ENCODE measurements at places on chromosomes 1 and 21.
A peak's percentile ranks its signal among the peaks of the same experiment; 100 is the strongest.

- DNase-seq: no peak
Measured at GRCh38 chr1:24893431-24893830, 36.6 kb downstream of the RUNX3 start.

DNA sequence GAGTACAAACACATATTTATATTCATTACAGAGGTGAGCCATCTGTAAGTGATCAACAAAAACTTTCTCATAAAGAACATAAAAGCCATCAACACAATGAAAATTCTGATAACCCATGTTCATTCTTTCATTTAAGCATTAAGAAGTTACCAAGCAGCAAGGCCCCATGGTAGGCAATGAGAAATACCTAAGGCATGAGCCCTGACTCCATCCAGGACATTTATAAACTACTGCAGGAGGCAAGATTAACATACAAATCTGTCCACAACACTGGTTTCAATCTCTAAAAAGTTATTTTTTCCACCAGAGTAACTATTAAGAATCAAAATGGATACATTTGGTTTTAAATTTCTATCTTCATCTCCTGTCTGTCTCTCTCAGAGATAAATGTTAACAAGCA lies 76.1 kb downstream of the SIPA1L2 start:
- DNase-seq: no peak

DNA sequence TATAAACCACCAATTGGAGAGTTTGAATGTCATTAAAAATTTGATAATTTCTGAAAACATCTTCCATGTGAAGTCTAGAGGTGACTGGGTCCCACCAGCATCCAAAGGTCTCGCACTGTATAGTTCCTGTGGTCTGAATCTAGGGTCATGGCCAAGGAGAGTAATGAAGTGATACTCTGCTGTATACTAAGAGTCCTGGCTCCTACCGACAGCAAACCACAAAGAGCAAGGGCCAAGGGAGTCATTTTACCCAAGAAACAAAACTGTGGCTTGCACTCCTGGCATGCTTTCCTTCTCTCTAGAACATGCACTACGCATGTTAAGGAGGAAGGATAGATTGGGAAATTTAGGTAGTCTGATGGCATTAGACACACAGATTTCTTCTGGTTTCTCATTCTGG lies 115.6 kb downstream of the BRINP2 start:
- no peak for DNase-seq

DNA sequence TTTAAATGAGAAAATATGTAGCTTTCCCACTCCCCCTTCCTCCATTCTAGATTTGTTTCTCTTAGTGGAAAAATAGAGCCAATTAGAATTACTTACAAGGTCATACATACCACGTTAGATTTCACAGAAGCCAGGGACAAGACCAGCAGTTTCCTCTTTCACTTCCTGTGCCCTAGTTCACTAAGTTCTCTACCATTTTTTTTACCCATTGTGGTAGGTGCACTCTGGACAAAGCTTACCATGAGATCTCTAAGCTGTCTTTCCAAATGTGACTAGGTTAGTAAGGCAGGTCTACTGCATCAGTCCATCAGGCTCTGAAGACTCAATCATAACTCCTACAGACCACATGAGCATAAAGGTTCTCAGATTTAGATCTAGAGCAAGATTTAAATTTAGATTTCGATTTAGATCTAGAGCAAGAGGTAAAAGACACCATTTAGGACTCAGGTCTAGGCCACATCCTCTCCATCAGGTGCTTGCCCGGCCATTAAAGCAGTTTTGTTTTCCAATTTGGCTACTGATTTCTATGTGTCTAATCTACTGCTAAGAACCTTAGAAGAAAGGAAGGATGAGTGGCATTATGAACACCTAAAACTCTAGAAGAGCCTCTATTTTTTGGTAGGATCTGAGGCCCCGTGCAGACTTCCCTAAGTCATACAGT lies 235.3 kb downstream of the FAF1 start:
- no peak for DNase-seq

GRCh38 chr1:176996456-176997090 lies 167.9 kb downstream of the ASTN1 start:
- no peak for DNase-seq

DNA sequence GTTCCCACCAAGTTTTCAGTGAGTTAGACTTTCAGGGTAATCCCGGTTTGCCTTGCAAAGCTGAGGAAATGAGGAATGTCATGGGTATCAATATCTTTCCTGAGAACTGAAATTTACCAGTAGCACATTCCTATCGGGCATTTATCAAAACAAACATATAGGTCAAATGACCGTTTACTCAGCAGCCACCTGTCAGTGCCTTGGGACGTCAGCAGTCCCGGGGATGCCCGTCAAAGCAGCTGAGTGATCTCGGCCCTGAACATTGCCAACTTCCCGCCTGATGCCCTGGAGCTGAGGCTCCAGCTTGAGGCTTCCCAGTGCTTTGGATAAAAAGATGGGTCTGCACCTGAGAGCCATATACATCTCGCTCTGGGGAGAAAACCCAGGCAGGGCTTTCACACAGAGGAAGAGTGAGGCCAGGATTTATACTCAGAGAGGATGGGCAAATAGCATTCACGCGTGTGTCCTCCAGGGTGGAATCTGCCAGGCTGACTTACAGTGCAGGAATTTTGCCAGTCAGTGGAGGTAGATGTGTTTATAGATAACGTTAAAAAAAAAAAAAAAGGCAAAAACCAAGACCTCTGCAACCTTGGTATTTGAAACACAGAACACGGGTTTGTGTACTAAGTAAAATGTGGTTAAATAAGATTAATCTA lies 435.7 kb upstream of the VAMP3 start:
- DNase-seq: no peak

GRCh38 chr1:92994105-92994712 lies 32.9 kb upstream of the DIPK1A start:
- no peak for DNase-seq

DNA sequence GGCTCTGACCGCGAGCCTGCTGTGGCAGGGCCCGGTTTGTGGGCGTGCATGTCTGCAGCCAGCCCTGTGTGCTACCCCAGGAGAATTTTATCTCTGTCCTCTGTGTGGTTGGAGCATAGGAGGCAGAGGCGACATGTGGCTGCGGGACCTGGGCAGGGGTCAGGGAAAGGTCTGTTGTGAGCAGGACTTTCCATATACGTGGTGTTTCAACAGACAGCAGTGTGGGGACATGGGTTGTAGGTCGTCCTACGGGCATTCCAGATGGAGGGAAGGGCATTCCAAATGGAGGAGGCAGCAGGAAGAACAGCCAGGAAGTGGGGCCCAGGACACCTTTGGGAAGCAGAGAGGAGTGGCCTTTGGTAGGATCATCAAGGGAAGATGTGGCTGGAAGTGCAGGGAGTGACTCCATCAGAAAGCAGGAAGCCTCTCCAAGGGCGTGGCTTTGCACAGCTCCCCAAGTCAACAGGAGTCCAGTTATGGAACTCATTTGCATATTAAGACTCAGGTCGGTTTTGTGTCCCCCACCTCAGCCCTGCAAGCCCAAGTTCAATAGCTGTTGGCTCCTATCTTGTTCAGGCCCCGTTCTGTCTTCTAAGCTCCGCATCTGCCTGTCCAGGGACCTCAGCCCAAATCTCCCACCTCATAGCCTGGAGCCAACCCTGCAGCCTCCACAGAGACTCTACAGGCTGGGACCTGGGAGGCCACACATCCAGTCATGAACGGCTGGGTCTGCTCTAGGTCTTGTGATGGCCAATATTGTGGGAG lies 309.1 kb downstream of the MATN1 start:
- no peak for DNase-seq

- no peak for DNase-seq
Measured at GRCh38 chr1:47522935-47523834, 85.3 kb downstream of the FOXD2 start.

DNA sequence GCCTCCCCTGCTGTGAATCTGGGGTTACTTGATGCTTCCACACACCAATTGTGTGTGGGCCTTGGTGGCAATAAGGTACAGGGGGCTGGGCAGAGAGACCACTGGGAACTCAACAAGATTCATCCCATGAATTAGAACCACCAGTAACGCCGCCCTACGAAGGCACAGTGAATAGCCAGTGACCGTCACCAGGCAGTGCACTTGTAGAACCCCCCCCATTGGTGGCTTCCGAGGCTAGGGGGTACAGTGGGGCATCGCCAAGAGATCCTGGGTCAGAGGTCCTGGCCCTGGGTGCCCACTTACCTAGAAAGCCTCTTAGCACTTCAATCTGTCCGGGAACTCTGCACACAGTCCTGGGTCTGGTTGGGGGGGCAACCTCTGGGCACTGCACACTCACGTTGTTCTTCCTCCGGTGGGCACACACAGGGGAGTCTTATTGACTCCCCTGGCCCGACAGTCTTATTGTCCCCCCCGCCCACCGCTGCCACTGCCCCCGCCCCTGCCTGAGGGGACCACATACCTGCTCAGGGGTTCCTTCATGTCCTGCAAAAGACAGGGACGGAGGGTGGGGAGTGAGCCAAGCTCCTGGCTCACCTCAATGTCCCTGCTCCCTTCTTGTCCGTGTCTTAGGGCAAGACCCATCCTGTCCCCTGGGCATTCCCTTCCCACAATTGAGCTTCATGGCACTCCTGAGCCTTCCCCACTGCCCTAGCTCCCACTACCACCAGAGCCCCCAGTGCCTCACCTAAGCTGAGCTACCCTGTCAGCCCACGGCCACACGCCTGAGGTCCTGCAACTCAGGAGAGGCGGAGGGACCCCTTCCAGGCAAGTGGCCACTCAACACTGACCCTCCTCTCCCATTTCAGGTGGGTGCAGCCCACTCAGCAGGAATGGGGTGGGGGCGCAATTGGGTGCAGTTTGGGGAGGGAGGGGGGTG lies 2.5 kb upstream of the TRIM11 start:
- DNase-seq: no peak

GRCh38 chr1:1042835-1043234 lies 22.9 kb downstream of the AGRN start:
- DNase-seq: no peak

DNA sequence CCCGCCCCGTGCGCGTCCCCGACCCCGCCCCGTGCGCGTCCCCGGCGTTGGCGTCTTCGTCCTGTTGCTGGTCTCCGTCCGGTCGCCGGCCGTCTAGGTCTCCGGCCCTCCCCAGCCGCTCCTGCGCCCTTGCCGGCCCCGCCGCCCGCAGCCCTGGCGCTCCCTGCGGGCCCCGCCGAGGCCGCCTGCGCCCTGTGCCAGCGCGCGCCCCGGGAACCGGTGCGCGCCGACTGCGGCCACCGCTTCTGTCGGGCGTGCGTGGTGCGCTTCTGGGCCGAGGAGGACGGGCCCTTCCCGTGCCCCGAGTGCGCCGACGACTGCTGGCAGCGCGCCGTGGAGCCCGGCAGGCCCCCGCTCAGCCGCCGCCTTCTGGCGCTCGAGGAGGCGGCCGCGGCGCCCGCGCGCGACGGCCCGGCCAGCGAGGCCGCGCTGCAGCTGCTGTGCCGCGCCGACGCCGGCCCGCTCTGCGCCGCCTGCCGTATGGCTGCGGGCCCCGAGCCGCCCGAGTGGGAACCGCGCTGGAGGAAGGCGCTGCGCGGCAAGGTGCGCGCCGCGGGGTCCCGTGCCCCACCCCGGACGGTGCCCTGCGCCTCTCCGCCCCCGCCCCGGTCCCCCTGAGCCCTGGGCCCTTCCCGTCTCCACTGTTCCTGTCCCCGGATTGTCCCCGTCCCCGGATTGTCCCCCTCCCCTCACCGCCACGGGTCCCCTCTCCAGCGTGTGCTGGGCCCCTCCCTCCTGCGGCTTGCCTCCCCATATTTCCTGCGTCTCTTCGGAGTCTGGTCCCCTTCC lies at the start of gene RNF187:
Gene RNF187, plus strand, starts transcription at position 47 of the 789 bp plus-strand sequence.
- peak; percentile 89 for DNase-seq

DNA sequence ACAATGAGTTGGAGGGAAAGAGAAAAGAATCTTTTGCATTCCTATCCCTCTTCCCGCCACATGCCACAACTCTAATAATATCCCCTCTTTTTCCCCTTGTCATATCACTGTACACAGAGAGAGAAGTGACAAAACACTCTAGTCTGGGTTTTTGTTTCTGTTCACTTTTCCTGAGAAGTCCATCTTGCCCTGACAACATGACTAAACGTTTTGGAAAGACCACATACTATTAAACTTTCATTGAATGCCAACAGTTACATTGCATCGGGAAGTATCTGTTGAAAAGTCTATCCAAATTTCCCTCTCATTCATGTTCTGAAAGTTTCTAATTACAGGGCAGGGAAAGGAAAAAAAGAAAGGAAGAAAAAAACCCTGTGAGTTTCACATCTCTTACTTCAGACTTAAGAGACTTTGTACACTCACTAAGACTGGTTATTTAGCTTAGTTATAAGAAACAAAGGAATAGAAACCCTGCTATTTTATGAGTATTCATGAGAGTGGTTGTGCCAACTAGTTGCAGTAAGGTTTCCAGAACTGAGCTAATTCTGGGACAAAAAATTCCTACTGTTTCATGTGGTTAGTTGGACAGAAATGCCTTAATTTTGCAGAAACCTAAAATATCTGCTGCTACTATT lies 16.9 kb downstream of the PLA2G4A start:
- DNase-seq: no peak

GRCh38 chr1:19765623-19766022 lies 34.1 kb downstream of the TMCO4 start:
- DNase-seq: no peak

DNA sequence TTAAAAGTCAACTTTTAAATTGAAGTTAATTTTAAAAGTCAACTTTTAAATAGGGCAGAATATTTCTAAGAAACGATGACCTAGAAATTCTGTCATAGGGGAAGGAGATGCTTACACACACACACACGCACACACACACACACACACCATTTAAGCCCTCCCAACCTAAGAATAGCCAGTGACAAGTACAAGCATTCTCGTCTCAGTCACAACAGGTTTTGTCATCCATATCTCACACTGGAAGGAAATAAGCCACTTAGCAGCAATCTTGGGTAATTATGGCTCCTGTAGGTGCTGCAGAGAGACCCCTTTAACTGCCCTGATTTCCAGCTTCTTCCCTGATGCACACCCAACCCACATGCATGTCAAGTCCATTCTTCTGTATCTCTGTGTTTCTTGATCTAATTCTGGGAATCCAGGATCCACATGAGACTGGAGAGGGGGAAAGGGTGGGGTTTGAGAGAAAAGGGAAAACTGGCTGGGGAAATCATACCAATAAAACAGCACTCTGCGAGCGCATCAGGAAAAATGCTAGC lies 338.1 kb downstream of the PAPPA2 start:
- DNase-seq: no peak

DNA sequence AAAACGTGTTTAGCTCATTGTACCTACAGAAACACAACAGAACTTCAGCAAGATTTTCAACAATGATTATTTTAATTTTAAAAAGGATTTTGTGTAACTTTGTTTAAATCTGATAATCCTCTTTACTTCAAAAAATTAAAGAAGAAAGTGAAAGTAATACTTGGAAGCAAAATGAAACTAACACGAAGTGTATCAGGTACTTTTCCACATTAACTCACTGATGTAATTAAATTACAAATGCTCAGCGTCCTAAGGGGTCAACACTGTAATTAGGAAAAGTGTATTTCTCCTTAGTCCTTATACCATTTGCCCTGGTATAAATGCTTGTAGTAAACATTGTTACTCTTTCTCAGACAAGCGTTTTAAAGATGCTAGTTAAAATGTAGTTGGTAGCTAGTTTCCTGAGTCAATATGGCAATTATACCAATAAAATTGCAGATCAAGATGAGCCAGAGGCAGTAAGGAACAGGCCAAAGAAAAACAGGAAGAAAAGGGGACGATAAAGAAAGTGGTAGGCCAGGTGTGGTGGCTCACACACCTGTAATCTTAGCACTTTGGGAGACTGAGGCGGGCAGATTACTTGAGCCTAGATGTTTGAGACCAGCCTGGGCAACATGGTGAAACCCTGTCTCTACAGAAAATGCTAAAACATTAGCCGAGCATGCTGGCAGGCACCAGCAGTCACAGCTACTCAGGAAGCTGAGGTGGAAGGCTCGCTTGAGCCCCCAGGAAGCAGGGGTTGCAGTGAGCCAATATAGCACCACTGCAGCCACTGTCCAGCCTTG lies 553.0 kb downstream of the SMYD3 start:
- DNase-seq: no peak

GRCh38 chr1:91603409-91603808 lies 102.8 kb downstream of the CDC7 start:
- no peak for DNase-seq

Data from GOT3 (cell line).